ENCODE measurements at places on chromosomes 7 and 10. TPM values are rescaled to one million over a fixed set of nuclear protein-coding genes. Genes with fewer than 3 reads are reported as not detected.

The FAM180A gene
- total RNA-seq: 0.59 TPM

The SYT15 gene
- 1.6 TPM for total RNA-seq

The NEUROD6 gene
- total RNA-seq: not detected

GRCh38 chr10:88848499-88848898, 3.1 kb downstream of the ANKRD22 start:
- H3K36me3 ChIP-seq: no peaks in the 10 kb centered on the region
- no peaks in the 10 kb centered on the region for H3K27me3 ChIP-seq
- peak; percentile 18 for DNase-seq
- H3K4me3 ChIP-seq: peak overlapping the region; percentile 41
- peaks cover 19% of the 10 kb centered on the region for H3K4me1 ChIP-seq
- peak overlapping the region; percentile 1 for H3K27ac ChIP-seq

DNA sequence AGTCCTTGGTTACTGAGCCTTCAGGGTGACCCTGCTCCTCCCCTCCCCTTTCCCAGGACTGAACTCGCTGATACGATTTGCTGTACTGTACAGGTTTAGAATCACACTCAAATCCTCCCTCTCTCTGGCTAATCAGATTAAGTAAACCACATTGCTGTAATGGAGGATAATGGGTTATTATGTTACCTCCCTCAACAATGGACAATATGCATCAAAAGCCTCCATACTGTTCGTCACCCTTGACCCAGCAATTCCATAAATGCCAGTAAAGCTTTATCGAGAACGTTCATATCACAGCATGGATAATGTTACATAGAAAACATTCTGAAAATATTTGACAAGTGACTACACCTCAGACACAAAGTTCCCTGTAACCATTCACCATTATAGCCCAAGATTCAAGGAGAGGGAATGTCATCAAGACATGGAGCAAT, 61.7 kb downstream of the FAM107B start:
- H3K36me3 ChIP-seq: no peaks in the 10 kb centered on the region
- H3K27ac ChIP-seq: no peak overlapping the region
- no peak for DNase-seq
- H3K27me3 ChIP-seq: no peaks in the 10 kb centered on the region
- no peak overlapping the region for H3K4me3 ChIP-seq
- H3K4me1 ChIP-seq: no peaks in the 10 kb centered on the region

GRCh38 chr10:13758312-13758711, 171.5 kb downstream of the PRPF18 start:
- peak overlapping the region; percentile 65 for H3K27ac ChIP-seq
- peaks cover 11% of the 10 kb centered on the region for H3K4me1 ChIP-seq
- no peak overlapping the region for H3K4me3 ChIP-seq
- no peaks in the 10 kb centered on the region for H3K27me3 ChIP-seq
- no peaks in the 10 kb centered on the region for H3K36me3 ChIP-seq

Measured in HCT116 (cell line).